Renal cortex interstitium (tissue), 15 donors: ENCODE measurements at places on chromosomes 2 and 18. TPM values are rescaled to one million over a fixed set of nuclear protein-coding genes. Genes with fewer than 3 reads are reported as not detected.
A peak's percentile ranks its signal among the peaks of the same experiment; 100 is the strongest.

Gene SLC11A1
- polyA plus RNA-seq, result 2.2 TPM

Gene NIFK
- 77.9 TPM for polyA plus RNA-seq

Gene DPP10
- polyA plus RNA-seq, result 9.9 TPM

Gene HNRNPA3
- polyA plus RNA-seq, result 584 TPM

Gene SETBP1
- polyA plus RNA-seq, result 31.7 TPM

Gene ARHGAP28
- 65.8 TPM for polyA plus RNA-seq

Gene TBC1D8
- polyA plus RNA-seq, result 29.3 TPM

GRCh38 chr18:8603663-8604520 is 5.3 kb upstream of the RAB12 start:
- no peak for DNase-seq

GRCh38 chr2:190759749-190760213 is 110.9 kb downstream of the NAB1 start:
- DNase-seq, result no peak

DNA sequence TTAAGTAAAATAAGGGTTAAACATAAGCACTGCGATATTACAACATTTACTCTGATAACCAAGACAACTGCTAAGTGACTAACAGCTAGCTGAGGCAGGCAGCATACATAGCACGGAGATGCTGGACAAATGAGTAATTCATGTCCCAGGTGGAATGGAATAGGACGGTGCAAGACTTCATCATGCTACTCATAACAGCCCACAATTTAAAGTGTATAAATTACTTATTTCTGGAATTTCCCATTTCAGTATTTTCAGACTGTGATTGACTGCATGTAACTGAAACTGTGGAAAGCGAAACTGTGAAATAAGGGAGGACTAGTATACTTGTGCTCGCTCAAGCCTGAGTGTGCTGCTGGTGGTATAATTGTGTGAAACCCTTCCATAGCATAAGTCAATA is 12.9 kb downstream of the IER3IP1 start:
- no peak for DNase-seq

GRCh38 chr2:50724837-50725236 is 307.1 kb downstream of the NRXN1 start:
- no peak for DNase-seq

DNA sequence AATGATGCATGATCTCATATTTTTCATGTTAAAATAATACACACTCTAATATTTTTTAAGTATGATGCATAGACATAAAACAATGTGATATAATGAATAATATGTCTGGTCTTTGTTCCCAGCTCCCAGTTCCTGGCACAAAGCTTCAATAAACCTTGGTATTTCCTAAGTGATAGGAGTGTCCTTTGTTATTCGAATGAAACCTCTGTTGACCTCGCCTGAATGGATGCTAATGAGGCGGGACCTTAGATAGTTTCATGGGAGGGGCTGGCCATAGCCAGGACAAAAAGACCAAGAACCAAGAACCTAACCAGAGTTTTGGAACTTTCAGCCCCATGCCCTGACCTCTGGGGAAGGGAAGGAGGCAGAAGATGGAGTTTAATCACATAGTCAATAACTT is 257.7 kb upstream of the COPS8 start:
- DNase-seq, result no peak

- DNase-seq, result no peak
Measured at GRCh38 chr2:172105471-172106107, 2.9 kb upstream of the DLX2 start.

- DNase-seq, result no peak
Measured at GRCh38 chr2:177174486-177174885, 38.1 kb upstream of the HNRNPA3 start.

DNA sequence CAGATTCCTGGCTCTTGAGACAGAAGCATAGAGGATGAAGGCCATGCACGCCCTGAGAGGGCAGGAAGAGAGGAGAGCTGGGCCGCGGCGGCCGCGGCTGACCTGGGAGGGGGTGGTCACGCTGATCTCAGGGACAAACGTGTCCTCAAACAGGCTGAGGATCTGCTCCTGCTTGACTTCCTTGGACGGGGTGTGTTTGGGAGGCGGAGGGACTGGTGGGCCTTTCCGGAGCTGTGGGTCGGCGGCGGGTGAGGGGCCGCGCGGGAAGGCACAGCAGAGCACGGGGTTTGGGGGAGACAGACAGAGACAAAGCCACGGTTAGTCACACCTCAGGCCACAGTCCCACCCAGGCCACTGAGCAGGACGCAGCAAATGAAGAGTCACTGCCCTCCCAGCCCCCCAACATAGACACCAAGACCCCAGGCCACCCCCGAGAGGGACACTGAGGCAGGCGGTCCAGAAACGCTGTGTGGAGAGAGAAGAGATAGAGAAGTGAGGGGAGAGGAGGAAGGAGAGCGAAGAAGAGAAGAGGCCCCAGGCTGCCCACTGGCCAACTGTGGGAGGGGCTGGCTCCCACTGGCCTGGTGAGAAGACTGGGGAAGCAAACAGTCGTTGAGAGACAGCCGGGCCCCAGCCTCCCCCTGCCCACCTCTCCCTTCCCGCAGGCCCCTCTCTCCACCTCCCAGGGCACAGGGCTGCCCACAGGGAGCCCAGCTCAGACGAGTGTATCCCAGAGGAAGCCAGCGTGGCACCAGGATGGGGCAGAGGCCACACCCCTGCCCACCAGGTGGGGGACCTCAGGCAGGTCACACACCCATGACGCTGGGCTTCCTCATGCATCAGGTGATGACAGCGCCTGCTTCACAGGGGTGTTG is 49.3 kb downstream of the BIN1 start:
- DNase-seq, result no peak

DNA sequence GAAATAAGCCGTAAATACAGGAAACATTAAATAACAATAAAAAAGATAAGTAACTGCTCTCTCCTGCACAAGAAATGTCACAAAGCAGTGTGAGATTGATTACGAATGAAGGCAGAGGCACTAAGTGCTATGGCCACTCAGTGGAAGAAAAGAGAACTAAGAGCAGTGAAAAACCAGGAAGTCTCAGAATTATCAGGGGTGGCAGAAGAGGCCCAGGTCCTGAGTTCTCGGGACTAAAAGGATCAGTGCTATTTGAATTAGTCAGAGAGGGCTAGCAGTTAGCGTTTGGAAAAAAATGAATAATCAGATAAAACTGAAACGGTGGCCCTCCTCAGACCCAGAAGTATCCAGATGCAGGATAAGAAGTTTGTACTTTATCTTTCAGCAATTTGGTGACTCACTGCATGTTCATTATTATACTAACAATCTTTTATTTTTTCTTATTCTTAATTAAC is 367.1 kb downstream of the ZEB2 start:
- no peak for DNase-seq

GRCh38 chr2:217329023-217329431 is 469.2 kb upstream of the TNP1 start:
- DNase-seq, result no peak

- DNase-seq, result peak; percentile 25
Measured at GRCh38 chr2:88626171-88627054, 851 bp downstream of the EIF2AK3 start.
